ENCODE measurements at places on chromosomes 11 and 22.

- DNase-seq = no peak
Measured at GRCh38 chr22:20091690-20092476, 11.8 kb downstream of the DGCR8 start.

DNA sequence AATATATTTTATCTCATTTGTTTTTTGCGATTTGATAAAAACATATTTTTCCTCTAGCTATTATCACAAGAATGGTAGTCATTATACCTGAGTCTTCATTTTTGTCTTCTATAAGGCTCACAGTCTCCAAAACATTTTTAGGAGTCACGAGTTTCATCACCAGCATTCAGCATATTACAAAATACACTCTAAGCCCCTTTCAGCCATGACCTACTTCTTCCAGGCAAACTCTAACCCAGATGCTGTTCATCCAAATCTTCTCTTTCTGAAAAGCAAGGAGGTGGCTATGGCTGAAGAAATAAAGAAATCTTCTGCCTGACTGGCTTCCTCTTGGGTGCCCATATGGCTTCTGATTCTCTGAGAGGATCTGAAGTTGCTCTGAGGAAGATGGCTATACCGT, 35.7 kb upstream of the USP47 start:
- no peak for DNase-seq

DNA sequence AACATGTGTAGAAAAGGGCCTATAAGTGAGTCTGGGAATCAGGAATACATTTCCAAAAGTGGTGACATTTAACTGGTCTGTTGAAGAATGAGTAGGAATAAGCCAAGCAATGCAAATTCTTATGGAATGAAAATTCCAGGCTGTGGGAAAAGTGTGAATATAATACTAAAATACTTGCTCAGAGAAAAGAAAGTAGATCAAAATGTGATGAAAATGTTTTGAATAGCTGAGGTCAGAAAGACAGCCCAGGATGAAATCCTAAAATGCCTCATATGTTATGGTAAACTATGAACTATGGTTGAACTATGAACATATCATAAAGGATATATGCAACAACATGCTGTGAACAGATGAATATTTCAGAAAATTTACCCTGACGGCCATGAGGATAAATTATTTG, 688.3 kb upstream of the FAT3 start:
- no peak for DNase-seq

GRCh38 chr11:21323617-21324016, 654.2 kb downstream of the NELL1 start:
- no peak for DNase-seq

DNA sequence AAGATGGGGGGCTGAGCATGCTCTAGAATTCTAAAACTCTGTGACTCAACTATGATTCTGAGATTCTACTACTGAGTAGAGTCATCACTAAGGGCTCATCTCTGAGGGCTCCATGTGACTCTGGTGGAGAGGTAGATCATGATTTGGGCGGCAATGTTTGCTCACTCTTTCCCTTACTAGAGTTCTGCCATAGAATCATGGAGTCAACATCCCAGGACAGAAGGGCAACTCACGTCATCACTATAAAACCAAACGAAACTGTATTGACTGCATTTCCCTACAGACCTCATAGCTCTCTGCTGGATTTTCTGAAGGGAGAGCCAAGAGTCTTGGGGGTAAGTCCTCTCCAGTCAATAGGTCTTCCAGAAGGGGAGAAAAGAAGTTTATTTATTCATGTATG, at the start of gene MS4A14:
TSS of gene MS4A14 (plus strand) at position 78 of the 400 bp plus-strand sequence. CDS start at position 198, 120 bp downstream.
- no peak for DNase-seq

DNA sequence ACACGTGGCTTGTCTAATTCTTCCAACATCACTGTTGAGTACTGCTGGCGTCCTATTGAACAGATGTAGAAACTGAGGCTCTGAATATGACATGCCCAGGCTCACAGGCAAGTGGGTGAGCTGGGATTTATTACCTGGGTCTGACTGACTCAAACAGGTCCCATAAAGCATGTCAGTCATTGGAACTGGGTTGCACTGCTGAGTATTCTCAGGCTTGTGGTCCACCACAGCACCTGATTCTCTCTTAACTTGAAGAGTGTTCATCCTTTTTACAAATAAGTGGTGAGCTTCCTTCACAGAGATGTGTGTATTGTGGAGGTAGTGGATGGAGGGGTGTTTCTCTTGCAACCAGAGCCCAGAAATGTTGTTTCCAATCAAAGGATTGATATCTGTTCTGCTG, 44.5 kb downstream of the SC5D start:
- no peak for DNase-seq

- no peak for DNase-seq
Measured at GRCh38 chr22:36964106-36964505, 50.7 kb downstream of the CSF2RB start.

- peak; percentile 88 for DNase-seq
Measured at GRCh38 chr11:130448416-130449309, at the start of gene ADAMTS15. TSS of gene ADAMTS15 (plus strand) at chr11:130448645. CDS start at chr11:130448974, 329 bp downstream.

- no peak for DNase-seq
Measured at GRCh38 chr11:66278363-66279091, 552 bp downstream of the CNIH2 start.

Measured in fibroblast of the conjunctiva (primary cell).